ENCODE measurements at places on chromosomes 1 and 21.
A peak's percentile ranks its signal among the peaks of the same experiment; 100 is the strongest.

DNA sequence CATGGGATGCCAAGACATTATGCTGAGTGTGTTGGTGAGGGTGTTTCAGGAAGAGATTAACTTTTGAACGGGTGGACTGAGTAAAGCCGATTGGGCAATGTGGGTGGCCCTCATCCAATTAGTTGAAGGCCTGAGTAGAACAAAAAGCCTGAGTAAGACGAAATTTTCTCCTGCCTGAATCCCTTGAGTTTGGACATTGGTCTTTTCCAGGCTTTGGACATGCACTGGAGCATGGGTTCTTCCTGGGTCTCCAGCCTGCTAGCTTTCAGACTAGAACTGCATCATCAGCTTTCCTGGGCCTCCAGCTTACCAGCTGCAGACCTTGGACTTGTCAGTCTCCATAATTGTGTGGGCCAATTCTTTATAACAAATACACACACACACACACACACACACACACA is 63.6 kb downstream of the NIBAN1 start:
- peak; percentile 27 for DNase-seq

- no peak for DNase-seq
Observed at GRCh38 chr1:118404024-118404423, 219.0 kb upstream of the SPAG17 start.

- DNase-seq, result no peak
Observed at GRCh38 chr1:64769482-64769881, 24.6 kb downstream of the RAVER2 start.

GRCh38 chr21:36567216-36567885 is 87.4 kb upstream of the CLDN14 start:
- DNase-seq, result peak; percentile 92

GRCh38 chr1:196608390-196609369 is at the start of gene KCNT2:
Gene KCNT2, minus strand, starts transcription at chr1:196608440. Its CDS starts 131 bp downstream, at chr1:196608309.
- peak; percentile 65 for DNase-seq

- DNase-seq, result peak; percentile 71
Observed at GRCh38 chr1:36099681-36100341, 11.1 kb downstream of the ADPRS start.

DNA sequence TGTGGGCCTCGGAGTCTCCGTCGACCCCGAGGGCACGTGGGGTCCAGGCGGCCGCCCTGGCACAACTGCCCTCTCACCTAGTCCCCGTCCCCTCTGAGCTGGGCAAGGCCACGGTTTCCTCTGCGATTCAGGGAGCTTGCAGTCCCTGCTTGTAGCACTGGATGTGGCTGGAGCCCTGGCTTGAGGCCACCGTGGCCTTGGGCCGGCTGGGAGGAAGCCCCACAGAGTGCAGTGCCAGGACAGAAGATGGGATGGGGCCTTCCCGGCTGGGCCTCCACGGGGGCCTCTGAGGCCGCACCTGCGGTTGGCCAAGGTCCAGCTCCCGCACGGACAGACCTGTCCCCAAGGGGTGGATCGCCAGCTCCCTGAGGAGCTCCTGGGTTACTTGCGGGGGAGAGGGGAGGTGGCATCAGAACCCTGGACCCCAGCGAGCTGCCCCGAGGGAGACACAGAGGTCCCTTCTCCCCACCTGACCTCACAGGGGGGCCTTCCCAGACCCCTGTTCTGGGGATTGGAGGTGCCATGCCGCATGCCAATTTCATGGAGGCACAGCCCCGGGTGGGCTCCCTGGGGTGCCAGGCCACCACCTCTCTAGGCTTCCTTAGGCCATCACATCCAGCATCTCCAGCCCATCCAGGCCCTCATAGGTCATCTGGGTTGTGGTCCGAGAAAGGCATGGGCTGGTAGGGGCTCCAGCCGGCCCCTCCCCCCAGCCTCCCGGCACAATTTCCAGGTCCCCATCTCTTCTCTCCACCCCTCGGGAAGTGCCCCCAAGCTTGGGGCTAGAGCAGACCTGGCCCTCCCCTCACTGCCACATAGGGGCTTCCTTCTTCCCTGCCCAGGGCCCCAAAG is 80.8 kb downstream of the MORN1 start:
- no peak for DNase-seq

GRCh38 chr1:19635646-19636045 is 8.5 kb upstream of the NBL1 start:
- DNase-seq, result no peak

DNA sequence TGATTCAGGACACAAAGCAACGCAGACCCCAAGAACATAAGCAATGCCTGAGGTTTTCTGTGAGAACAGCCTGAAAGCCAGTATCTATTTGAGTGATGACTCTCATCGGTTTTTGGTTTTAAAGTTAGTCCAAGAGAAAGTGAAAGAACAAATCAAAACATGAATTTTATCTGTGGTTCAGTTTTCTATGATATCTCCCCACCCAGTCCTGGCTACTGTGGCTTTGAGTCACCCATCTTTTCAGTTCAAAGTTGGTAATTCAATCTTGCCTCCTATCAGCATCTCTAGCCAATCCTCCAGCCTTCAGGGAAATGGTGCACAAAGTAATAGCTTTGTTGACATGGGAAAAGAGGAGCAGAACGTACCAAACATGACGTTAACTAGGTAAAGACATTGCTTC is 40.5 kb upstream of the KRTAP19-8 start:
- DNase-seq, result no peak

- DNase-seq, result no peak
Observed at GRCh38 chr1:21289700-21290545, at the start of gene ECE1. Gene ECE1, minus strand, starts transcription at chr1:21290463. Its CDS starts 49 bp downstream, at chr1:21290414.

GRCh38 chr21:42763581-42764442 is 110.4 kb downstream of the PDE9A start:
- no peak for DNase-seq

DNA sequence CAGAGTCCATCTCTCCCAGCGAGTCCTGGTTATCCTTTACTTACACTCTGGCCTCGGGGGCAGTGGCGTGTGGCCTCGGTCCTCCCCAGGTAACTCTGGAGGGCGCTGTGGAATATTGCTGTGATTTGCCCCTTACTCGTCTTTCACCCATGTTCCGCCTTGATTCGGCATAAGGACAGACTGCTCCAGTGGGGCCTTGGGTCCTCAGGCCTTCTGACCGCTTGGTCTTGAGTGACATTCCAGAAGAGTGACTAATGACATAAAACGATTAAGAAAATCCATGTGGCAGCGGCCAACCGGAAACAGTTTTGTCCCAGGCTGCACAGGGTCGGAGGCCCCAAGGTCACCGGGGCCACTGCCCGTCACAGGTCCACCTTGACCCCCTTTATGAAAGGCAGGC is 11.0 kb downstream of the ICMT start:
- no peak for DNase-seq

GRCh38 chr1:243851257-243851756 is 1.3 kb upstream of the AKT3 start:
- DNase-seq, result no peak

DNA sequence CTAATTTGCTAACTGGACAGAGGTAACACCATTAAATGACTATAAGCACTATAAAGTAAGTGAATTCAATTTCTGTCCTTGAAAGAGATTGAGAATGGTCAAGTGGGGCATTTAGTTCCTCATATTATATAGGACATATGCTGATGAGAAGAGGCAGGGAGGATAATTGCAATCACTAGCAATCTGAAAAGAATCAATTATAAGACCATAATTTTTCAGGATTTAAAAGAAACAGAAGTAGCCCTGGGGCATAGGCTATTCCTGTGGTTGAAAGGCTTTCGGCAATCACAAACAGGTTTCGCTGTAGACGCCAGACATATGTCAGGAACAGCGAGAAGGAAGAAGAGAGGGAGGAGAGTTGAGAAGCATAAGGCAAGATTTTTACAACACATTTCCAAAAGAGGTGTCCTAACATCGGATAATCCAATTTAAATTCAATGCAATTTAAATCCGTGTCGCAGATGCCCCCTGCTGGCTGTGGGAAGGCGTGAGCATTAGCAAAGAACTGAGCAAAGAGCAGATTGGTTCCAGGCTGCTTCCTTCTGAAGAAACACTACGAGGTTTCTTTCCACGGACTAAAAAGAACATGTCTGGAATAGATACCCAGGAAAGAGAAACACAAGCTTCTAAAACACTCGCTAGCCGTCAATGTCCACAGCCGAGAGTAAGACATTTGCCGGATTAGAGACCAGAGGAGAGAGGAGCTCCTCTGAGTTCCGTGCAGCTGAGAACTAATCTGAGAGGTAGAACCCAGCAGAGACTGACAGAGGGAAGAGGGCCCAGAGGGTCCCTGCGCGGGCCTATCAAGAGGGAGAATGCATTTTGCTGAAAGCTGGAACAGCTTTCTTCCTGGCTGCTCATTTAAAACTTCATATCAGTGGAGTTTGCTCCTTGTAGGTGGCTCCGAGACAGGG is 27.9 kb downstream of the RGS5 start:
- DNase-seq, result peak; percentile 63

- DNase-seq, result peak; percentile 56
Observed at GRCh38 chr1:78079580-78079979, 33.8 kb downstream of the GIPC2 start.

DNA sequence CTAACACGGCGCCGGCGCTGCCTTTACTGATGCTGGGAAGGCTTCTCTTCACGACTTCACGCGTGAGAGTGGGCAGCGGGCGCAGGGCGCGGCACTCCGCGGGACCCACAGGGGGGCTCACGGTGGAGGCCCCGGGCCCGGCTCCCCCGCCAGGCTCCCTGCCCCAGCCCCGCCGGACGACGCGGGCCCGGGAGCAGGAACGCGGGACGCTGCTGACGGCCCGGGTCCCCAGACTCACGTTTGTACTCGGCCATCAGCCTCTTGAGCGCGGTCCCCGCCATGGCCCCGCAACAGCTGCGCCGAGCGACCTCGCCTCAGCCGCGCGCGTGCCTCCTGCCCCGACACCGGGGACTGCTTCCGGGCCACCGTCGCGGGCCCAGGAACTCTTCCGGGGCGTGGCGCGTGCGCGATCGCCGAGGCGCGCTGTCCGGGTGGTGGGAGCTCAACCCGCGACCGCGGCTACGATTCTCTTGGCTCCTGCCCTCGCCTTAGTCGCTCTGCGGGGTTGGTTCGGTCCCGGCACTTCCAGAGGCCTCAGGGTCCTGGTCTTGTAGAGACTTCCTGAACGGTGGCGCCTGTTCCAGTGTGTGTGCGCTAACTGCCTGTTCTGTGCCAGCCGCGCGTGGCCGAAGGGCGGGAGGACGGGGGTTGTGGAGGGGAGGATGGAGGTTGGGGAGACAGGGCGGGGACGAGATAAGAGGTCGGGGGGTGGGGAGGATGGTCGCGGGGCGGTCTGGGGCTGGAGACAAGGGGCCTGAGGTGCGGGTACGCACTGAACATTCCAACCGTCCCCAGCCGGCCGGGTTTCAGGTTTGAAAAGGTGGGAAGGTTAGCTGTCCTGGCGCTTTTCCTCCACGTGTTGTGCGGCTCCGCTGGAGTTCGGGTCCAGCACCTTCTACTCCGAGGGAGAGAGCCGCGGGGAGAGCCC is at the start of gene UBE2G2:
Gene UBE2G2 (minus strand): TSS at position 353 of the 928 bp plus-strand sequence. CDS start 72 bp downstream, at position 281.
- DNase-seq, result peak; percentile 79

GRCh38 chr21:35204125-35204524 is 155.0 kb upstream of the RUNX1 start:
- DNase-seq, result no peak

DNA sequence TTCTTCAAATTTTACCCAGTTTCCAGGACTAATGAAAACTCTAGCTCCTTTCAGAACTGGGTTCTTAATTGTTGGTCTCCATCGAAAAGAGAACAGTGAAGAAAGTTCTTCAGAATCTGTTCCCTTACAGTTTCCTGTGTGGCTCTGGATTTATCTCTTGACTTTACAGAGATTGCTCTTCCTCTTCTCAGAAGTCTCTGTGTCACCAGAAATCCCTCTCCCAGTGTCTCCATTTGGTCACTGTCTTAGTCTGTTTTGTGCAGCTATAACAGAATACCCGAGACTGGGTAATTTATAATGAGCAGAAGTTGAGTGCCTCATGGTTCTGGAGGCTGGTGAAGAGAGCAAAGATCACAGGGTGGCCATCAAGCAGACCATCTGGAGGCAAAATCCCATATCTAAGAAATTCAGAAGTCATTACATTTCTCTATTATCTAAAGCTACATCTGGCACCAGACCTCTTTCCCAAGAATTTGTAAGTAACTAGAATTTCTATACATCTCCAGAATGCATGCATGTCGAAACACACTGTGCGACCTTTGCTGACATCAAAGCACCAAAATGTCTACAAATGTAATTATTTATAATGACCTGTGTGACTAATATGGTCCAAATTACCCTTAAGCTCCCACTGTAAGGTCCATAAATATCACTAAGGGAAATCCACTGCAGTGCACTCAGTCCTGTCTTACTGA is 65.4 kb upstream of the KRTAP19-8 start:
- no peak for DNase-seq

DNA sequence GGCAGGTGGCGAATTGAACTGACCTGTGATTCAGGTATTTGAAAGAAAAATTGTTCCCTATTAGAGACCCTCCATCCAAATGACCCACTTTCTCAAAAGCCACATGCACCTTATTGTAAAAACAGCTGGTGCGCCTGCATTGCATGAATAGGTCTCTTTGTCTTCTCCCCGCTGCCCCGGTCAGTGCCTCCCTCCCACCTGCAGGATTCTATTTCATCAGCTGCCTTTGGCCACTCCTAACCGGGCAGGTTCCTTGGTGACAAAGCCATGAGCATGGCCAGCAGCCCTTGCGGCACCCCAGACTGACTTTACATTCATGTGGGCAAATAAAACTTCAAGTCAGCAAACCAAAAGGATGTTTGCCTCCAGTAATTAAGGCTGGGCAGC is 6.4 kb downstream of the TMPRSS3 start:
- DNase-seq, result no peak

DNA sequence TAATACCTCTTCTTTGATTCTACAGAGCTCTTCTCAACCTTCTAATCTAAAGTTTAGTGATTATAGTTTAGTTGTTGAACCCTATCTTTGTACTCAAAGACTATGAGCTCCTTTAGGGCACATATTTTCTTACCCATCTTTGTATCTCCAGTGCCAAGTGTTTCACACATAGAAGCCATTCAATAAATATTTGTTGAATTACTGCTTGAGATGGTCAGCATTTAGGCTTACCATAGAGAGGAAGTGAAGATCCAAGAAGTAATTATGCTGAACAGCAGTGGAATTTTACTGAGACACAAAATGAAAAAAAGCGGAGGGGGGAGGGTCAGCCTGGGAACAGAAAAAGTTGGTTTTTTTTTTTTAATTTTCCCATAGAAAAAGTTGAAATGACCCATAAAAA is 21.9 kb downstream of the PIK3R3 start:
- DNase-seq, result peak; percentile 30

GRCh38 chr1:94120991-94121390 is at the start of gene ABCA4:
Gene ABCA4, minus strand, starts transcription at chr1:94121148. Its CDS starts 103 bp downstream, at chr1:94121045.
- DNase-seq, result no peak

- DNase-seq, result peak; percentile 8
Observed at GRCh38 chr1:208681878-208682663, 437.9 kb upstream of the PLXNA2 start.

Measured in fibroblast of skin of right biceps (primary cell).